ENCODE measurements at places on chromosomes 12 and 14.

DNA sequence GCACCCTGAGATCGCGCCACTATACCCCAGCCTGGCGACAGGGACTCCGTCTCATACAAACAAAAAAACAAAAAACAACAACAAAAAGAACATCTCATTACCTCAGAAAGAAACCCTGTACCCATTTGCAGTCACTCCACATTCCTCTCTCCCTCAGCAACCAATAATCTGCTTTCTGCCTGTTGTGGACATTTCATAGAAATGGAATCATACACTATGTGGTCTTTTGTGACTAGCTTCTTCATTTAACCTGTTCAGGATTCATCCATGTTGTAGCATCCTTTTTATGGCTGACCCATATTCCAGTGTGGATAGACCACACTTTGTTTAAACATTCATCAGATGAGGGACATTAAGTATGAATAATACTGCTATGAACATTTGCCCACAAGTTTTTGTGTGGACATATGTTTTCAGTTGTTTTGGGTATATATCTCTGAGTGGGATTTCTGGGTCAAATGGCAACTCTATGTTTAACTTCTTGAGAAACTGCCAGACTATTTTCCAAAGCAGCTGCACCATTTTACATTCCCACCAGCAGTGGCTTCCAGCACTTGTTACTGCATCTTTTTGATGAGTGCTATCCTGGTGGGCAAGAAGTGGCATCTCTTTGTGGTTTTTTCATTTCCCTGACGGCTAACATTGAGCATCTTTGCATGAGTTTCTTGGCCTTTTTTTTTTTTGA lies 5.9 kb upstream of the RCOR1 start:
- no peak for DNase-seq

- no peak for DNase-seq
These were observed 42.3 kb downstream of the FBXO34 start for GRCh38 chr14:55313480-55313879.

DNA sequence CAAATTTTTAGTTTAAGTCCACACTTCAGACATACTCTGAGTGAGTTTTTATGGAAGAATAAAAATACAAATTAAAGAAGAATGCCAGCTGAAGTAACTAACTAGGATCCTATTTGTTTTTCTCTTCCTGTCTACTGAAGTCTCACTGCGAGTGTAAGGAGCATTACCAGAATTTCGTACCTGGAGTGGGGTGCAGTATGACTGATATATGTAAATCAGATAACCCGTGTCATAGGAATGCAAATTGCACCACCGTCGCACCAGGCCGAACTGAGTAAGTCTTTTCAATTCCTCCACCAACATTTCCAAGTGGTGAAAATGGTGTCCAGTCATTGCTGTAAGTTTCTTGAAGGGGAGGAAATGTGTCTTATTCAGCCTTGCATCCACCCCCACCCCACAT lies 52.9 kb downstream of the STAB2 start:
- no peak for DNase-seq

GRCh38 chr14:74638066-74638465 lies 26.0 kb upstream of the LTBP2 start:
- no peak for DNase-seq

- no peak for DNase-seq
These were observed 84.0 kb downstream of the SYNE3 start for GRCh38 chr14:95432144-95433093.

DNA sequence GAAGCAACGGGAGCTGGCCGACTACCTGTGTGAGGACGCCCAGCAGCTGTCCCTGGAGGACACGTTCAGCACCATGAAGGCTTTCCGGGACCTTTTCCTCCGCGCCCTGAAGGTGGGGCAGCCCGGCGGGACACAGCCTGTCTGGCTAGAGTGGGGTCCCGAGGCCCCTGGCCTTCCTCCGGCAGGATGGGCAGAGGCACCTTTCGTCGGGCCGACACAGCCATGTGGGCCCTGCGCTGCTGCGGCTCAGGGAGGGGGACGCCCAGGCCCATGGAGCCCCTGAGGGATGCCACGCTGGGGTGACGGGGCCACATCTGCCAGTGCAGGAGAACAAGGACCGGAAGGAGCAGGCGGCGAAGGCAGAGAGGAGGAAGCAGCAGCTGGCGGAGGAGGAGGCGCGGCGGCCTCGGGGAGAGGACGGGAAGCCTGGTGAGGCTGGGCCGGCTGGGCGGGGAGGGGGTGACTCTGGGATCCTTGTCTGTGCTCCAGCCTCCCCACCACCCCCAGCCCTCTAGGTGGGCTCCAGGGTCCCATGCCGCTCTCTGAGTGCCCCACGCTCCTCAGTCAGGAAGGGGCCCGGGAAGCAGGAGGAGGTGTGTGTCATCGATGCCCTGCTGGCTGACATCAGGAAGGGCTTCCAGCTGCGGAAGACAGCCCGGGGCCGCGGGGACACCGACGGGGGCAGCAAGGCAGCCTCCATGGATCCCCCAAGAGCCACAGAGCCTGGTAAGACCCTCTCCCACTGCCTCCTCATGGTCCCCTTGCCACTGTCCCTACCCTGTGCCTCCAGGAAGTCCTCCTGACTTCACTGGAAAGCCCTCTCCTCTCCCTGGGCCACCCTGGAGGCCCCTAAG lies 10.9 kb upstream of the ADSS1 start:
- no peak for DNase-seq

- DNase-seq = no peak
These were observed 255.5 kb downstream of the SYT10 start for GRCh38 chr12:33184161-33184560.

- DNase-seq = no peak
These were observed 5.3 kb upstream of the ACACB start for GRCh38 chr12:109110988-109111495.

DNA sequence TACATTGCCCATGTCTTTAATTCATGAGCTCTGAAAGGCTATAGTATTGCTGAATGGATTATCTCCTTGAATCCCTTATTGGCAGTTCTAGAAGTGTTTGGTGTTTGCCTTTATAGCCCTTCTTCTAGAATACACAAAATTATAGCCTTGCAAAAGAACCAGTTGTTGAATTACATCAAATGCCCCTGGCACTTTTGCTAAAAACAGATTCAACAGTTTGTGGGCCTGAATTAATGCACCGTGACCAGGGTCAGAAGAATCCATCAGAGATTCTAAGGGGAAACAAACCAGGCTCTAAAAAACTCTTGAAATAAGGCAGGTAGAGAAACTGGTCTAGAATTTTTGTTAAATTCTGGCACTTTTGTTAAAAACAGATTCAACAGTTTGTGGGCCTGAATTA lies 197.8 kb downstream of the SOX5 start:
- no peak for DNase-seq

DNA sequence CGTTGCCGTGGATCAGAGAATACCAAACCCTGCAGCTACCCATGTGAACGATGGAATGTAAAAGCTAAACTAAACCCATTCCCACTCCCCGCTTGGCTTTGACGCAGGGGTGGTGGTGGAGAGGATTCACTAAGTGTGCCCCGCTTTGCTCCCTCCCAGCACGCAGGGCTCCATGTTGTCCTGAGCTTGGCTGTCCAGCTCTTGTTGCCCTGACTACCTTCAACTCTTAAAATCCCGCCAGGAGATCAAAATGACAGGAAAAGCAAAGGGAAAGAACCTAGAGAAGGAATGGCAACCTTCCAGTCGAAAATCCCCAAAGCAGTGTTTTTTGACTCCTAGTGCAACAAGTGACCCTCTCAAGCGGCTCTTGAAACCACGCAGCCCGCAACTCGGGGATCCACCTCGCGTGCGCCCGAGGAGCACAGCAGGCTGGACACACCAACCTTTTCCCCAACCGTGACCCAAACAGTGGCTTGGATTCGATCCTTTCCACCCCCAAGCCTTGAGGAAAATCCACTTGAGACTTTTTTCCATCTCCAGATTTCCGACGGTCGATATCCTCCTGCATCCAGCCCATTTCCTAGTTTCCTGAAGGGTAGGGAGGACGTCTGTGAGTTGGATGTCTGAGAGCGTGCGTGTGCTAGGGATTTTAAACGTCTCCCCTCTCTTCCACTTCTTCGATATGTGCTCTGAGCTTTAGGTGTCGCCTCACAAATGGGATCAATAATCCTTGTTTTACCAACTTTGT lies 1.4 kb downstream of the SYT10 start:
- DNase-seq = no peak

DNA sequence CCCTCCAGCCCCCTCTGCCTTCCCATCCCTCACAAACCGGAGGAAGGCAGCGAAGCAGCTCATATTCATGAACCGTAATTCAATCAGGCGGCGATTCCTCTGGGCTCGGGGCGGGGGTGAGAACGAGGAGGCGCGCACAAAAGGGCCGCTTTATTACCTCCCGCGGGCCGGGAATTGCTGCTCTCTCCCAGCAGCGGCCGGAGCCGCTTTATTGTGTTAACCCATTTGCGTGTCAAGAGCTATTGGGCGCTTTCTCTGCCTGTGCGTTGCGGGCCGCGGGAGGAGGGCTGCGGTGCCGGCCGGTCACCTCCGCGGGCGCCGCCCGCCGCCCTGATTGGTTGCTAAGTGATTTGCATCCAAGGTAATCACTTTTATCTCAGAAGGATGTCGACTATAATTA lies 4.8 kb downstream of the FAM222A start:
- no peak for DNase-seq

GRCh38 chr12:111444925-111445725 lies 39.4 kb downstream of the SH2B3 start:
- no peak for DNase-seq

- no peak for DNase-seq
These were observed 255.0 kb downstream of the PAWR start for GRCh38 chr12:79435742-79436141.

- DNase-seq = no peak
These were observed 206.5 kb downstream of the ETV6 start for GRCh38 chr12:11855983-11856374.

- DNase-seq = no peak
These were observed 364.1 kb downstream of the PAWR start for GRCh38 chr12:79326663-79327062.

- no peak for DNase-seq
These were observed 4.1 kb upstream of the PCNX4 start for GRCh38 chr14:60087668-60088067.

DNA sequence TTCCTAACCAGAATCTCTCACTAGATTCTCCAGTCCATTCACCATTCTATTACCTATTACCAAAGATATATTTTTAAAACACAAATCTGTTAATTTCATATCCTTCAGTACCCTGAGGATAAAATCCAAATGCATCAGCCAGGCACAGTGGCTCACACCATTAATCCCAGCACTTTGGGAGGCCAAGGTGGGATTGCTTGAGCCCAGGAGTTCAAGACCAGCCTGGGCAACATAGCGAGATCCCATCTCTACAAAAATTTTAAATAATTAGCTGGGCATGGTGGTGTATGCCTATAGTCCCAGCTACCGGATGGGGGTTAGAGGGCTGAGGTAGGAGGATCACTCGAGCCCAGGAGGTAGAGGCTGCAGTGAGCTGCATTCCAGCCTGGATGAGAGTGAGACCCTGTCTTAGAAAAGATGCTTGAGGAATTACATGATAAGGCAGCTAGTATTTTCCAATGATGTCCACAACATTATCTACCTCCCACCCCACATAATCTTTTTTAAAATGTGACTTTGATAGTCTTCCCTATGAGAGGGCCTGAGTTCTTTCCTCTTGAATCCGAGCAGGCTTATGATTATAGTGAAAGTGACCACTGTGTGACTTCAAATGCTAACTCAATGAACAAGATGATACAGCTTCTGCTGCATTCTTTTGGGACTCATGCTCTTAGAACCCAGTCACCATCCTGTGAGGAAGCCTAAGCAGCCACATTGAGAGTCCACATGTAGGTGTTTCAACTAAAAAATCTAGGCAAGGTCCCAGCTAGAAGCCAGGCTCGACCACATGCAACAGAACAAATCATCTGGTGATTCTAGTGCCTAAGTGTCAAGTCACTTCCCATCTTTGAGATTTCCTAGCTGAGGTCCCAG lies 18.0 kb downstream of the HECTD1 start:
- DNase-seq = no peak

DNA sequence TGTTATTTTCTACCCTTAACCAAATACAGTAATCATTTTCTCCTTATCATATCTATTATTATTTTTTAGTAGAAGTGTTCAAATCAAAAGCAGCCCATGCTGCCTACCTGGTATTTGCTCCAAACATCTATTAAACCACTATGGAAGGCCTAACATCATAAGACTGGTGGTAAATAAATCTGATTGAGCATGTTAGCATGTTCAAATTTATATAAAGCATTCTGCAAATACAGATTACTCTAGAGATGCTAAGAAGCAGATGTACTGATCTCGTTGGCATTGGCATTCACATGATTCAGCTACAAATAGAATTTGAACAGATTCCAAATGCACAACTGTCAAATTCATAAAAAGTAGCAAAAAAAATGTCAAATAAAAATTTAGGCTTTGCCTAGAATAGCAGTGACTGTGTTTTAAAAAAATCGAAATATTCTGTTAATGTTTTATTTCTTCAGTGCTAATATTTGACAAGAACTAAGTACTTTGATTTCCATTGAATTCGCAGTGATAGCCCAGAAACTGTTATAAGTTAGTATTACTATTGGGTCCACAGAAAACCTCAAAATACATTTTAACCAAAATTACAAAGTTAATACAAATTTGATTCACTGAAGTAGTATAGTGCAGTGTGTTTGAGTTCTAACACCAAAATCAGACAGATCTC lies 9.4 kb upstream of the OSBPL8 start:
- no peak for DNase-seq

DNA sequence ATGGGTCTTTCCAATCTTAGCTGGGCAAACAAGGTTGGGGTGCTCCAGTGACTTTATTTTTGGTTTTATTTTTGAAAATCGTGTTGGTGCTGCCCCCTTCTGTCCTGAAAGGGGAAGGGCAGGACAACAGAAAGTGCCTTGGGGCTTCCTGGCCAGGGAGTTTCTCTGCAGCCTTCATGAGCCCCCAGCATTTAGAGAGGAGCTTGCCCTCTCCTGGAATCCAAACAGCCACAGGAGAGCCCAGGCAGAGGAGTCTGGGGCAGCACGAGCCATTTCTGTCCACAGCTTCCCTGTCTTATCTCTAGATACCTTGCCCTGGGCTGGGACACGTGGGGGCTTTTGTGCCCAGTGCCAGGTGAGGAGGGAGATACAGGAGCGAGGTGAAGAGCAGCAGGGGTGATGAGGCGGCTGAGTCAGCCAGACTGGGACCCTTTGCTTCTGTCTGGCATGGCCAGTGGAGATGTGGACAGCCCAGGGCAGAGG lies 4.4 kb upstream of the C1RL start:
- peak; percentile 4 for DNase-seq
